ENCODE measurements at places on chromosomes 4 and X. TPM values are rescaled to one million over a fixed set of nuclear protein-coding genes. Genes with fewer than 3 reads are reported as not detected.
A peak's percentile ranks its signal among the peaks of the same experiment; 100 is the strongest.

Gene SUPT20HL1
- total RNA-seq: not detected

Gene DAPP1
- total RNA-seq: 9.8 TPM

Gene PASD1
- not detected for total RNA-seq

Gene CT45A3
- total RNA-seq: not detected

Gene USP17L22
- total RNA-seq: not detected

Gene SOWAHB
- total RNA-seq: 3.3 TPM

Gene TIGD4
- not detected for total RNA-seq

Gene PLP1
- 0.49 TPM for total RNA-seq

Gene SPANXC
- not detected for total RNA-seq

GRCh38 chr4:48654015-48654664 is 125.9 kb downstream of the FRYL start:
- H3K27ac ChIP-seq: peak overlapping the region; percentile 69
- peak overlapping the region; percentile 11 for H3K4me3 ChIP-seq
- H3K4me1 ChIP-seq: peaks cover 22% of the 10 kb centered on the region

DNA sequence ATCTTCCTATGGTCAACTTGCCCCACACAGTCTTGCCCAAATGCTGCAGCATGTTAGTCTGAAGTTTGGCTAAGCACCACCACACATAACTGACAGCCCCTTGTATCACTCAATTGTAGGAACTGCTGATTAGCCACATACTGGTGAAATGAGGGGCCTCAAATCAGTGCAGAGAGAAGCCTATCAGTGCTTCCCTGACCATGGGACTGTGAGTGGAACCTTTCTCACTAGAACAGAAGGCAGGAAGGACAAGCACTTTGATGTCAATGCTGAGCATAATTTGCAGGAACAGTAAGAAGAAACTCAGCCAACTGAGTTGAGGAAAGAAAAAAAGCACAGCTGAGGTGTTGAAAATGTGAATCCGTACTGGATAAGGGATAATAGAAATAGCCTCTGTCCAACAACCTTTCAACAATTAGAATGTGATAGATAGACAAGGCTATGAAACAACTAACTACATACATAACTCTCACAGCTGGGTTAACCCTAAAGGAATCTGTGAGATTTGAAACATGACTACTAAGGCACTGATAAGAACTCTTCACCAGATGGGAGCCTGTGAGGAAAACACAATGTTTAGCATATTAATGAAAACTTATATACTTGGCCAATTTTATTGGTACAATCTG is 136.6 kb upstream of the SH3RF1 start:
- no peaks in the 10 kb centered on the region for H3K4me1 ChIP-seq
- no peak overlapping the region for H3K4me3 ChIP-seq
- H3K27me3 ChIP-seq: no peaks in the 10 kb centered on the region
- no peak overlapping the region for H3K27ac ChIP-seq
- no peak for DNase-seq

DNA sequence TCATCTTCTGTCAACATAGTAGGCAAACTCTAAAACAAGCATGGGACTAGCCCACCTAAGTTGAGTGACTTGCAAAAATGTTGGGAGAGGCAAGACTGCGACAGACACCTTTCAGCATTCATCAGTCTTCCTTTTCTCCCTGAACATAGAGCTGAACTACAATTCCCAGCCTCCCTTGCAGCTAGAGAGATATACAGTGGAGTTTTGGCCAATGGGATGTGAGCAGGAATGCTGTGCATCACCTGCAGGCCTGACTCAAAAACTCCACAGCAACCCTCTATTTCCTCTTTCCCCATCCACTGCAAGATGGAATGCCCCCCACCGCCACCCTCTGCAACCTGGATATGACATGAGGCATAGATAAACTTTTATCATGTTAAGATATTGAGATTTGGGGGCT is 66.5 kb downstream of the PDHA1 start:
- H3K27ac ChIP-seq: no peak overlapping the region
- no peaks in the 10 kb centered on the region for H3K4me1 ChIP-seq
- no peak for DNase-seq

GRCh38 chr4:102789317-102789717 is 28.5 kb upstream of the MANBA start:
- H3K4me1 ChIP-seq: no peaks in the 10 kb centered on the region
- H3K27me3 ChIP-seq: no peaks in the 10 kb centered on the region
- no peak overlapping the region for H3K27ac ChIP-seq
- H3K4me3 ChIP-seq: no peak overlapping the region
- H3K36me3 ChIP-seq: no peaks in the 10 kb centered on the region

- no peak for DNase-seq
- no peaks in the 10 kb centered on the region for H3K27me3 ChIP-seq
- H3K4me1 ChIP-seq: no peaks in the 10 kb centered on the region
- no peak overlapping the region for H3K27ac ChIP-seq
- peaks cover 65% of the 10 kb centered on the region for H3K36me3 ChIP-seq
These were observed 33.1 kb downstream of the GAK start for GRCh38 chr4:898869-899555.

GRCh38 chr4:65653740-65654361 is 16.4 kb downstream of the EPHA5 start:
- no peak overlapping the region for H3K27ac ChIP-seq
- no peak for DNase-seq
- H3K4me1 ChIP-seq: no peaks in the 10 kb centered on the region
- no peaks in the 10 kb centered on the region for H3K36me3 ChIP-seq
- no peaks in the 10 kb centered on the region for H3K27me3 ChIP-seq

DNA sequence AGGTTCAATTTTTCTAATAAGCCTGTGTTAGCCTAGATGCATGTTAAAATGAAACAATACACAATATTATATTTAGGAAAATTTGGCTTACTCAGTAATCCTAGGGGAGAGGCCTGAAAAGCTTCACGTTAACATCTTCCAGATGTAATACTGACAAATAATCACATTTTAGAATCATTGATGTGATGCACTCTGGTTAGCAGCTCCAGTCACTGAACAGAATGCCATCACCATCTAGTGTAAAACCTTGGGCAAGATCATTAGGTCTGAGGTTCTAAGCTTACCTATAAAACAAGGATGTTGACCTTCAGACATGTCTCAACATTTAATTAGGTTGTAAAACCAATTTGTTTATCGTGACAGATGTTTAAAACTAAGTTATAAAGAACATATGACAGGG is 1704.8 kb downstream of the STIM2 start:
- H3K4me1 ChIP-seq: no peaks in the 10 kb centered on the region
- no peaks in the 10 kb centered on the region for H3K27me3 ChIP-seq

GRCh38 chrX:16124201-16124600 is 836 bp downstream of the GRPR start:
- H3K4me3 ChIP-seq: no peak overlapping the region
- H3K4me1 ChIP-seq: no peaks in the 10 kb centered on the region
- no peaks in the 10 kb centered on the region for H3K27me3 ChIP-seq
- no peak for DNase-seq

GRCh38 chrX:6685489-6685888 is 150.6 kb upstream of the VCX3A start:
- DNase-seq: no peak
- H3K36me3 ChIP-seq: no peaks in the 10 kb centered on the region
- H3K27ac ChIP-seq: no peak overlapping the region
- no peaks in the 10 kb centered on the region for H3K27me3 ChIP-seq
- H3K4me1 ChIP-seq: no peaks in the 10 kb centered on the region

DNA sequence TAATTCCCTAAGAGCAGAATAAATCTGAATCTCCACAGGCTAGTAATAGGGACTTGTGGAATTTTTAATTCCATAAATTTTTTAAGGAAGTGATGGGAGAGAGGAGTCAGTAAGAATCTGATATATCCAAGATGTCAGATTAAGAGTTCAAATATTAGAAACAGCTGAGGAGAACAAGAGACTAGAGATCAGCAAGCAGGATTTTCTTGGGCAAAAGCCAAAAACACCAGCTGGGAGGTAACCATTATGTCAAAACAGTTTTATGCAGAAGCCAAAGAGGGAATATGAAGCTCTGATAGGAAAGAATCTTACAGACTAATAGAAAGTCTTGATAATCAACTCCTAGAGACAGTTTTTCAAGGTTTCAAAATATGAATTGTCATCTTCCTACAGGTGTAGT is 72.2 kb upstream of the RBPJ start:
- DNase-seq: no peak
- no peak overlapping the region for H3K27ac ChIP-seq
- H3K4me3 ChIP-seq: no peak overlapping the region
- peaks cover 3% of the 10 kb centered on the region for H3K4me1 ChIP-seq
- no peaks in the 10 kb centered on the region for H3K36me3 ChIP-seq

GRCh38 chrX:70066646-70067045 is 4.4 kb downstream of the OTUD6A start:
- H3K4me3 ChIP-seq: no peak overlapping the region
- no peak for DNase-seq
- H3K27ac ChIP-seq: no peak overlapping the region
- H3K36me3 ChIP-seq: no peaks in the 10 kb centered on the region
- no peaks in the 10 kb centered on the region for H3K27me3 ChIP-seq

DNA sequence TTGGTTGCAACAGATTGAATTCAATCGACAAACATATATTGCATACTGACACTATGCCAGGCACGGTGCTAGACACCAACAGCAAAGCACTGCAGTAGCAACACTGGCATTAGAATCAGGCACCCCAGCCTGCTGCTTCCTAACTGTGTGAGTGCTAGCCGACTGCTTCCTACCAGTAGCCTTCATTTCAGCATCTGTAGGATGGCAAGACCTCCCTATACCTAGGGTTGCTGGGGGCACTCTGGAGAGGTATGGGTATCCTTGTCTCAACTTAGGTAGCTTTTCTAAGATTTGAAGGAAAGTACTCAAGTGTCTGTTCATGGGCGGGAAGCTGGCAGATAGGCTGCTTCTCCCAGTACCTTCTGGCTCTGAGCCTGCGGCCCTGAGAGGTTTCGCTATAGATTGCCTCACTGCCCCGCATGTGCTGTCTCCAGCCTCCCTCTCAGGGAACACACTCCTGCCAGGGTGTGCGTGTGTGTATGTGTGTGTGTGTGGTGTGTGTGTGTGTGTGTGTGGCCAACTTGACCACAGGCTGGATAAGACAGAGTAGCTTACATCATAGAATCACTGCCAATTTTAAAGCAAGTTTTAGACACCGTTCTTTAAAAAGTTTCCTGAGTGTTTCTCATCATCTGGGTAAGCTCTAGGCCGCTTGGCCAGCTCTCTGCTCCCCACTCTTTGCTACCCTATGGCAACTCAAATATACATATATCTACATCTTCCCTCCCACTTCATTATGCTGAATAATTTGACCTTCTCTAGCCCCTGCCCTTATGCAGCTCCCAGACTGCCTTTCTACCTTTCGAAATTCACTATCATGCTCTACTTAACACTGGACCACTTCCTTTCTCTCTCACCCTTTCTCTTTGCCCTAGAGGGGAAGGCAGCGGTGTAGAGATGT is 97.0 kb upstream of the PJA1 start:
- H3K36me3 ChIP-seq: no peaks in the 10 kb centered on the region
- H3K4me1 ChIP-seq: no peaks in the 10 kb centered on the region
- H3K27ac ChIP-seq: no peak overlapping the region
- no peaks in the 10 kb centered on the region for H3K27me3 ChIP-seq
- DNase-seq: no peak
- H3K4me3 ChIP-seq: no peak overlapping the region

DNA sequence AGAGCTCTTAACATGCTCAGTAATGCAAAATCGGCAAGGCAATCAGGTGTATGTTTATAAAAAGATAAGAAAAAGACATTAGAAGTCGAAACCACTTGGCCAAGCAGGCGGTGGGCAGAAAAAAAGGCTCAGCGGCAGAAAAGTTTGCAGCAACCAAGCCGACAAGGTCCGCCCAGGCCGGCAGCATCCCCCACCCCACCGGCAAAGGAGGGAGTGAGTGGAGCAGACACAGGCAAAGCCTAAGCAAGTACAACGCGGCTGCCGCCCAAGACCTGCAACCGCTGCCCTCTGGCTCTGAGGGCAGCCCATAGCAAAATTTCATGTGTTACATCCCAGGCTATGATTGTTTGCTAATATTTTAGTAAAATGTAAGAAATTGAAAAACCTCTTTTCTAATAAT is 125.4 kb upstream of the ZCCHC13 start:
- H3K27ac ChIP-seq: no peak overlapping the region
- no peaks in the 10 kb centered on the region for H3K27me3 ChIP-seq
- peak; percentile 33 for DNase-seq
- no peaks in the 10 kb centered on the region for H3K4me1 ChIP-seq
- no peak overlapping the region for H3K4me3 ChIP-seq

DNA sequence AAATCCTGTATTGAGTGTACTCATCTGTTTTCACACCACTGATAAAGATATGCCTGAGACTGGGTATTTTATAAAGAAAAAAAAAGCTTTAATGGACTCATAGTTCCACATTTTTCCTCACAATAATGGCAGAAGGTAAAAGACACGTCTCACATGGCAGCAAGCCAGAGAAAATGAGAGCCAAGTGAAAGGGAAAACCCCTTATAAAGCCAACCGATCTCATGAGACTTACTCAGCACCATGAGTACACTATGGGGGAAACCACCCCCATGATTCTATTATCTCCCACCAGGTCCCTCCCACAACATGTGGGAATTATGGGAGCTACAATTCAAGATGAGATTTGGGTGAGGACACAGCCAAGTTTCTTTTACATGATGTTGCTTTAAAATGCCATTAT is 171.9 kb downstream of the GALNTL6 start:
- H3K27ac ChIP-seq: no peak overlapping the region
- H3K27me3 ChIP-seq: no peaks in the 10 kb centered on the region
- H3K4me1 ChIP-seq: no peaks in the 10 kb centered on the region
- no peak overlapping the region for H3K4me3 ChIP-seq
- no peak for DNase-seq

GRCh38 chrX:100407147-100407783 is 2.8 kb downstream of the PCDH19 start:
- H3K27me3 ChIP-seq: no peaks in the 10 kb centered on the region
- no peaks in the 10 kb centered on the region for H3K36me3 ChIP-seq
- H3K27ac ChIP-seq: no peak overlapping the region
- peaks cover 7% of the 10 kb centered on the region for H3K4me1 ChIP-seq
- no peak for DNase-seq
- H3K4me3 ChIP-seq: no peak overlapping the region

DNA sequence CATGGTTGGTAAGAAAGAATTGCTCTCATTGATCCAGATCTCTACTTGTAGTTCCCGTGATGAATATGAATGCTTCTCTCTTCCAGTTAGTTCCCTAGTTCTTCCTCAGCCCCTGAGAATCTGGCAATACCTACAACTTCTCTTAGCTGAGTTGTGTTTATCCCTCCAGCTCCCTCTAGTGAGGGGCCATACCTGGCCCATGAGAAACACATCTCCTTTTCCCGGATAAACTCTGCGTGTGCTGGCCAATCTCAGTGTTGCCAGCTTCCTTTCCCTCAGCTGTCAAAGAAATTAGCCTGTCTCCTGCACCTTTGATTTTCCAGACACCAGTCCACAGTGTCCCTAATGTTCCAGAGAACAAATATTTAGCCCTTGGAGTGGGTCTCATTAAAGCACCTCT is 5.7 kb downstream of the CBLL2 start:
- H3K4me3 ChIP-seq: no peak overlapping the region
- H3K27me3 ChIP-seq: no peaks in the 10 kb centered on the region
- H3K36me3 ChIP-seq: no peaks in the 10 kb centered on the region
- H3K4me1 ChIP-seq: no peaks in the 10 kb centered on the region
- no peak overlapping the region for H3K27ac ChIP-seq

GRCh38 chr4:40826821-40827220 is 77.1 kb downstream of the NSUN7 start:
- H3K4me1 ChIP-seq: no peaks in the 10 kb centered on the region
- no peak for DNase-seq
- H3K27me3 ChIP-seq: no peaks in the 10 kb centered on the region
- H3K36me3 ChIP-seq: peaks cover 51% of the 10 kb centered on the region

- no peaks in the 10 kb centered on the region for H3K36me3 ChIP-seq
- no peak overlapping the region for H3K27ac ChIP-seq
- no peaks in the 10 kb centered on the region for H3K4me1 ChIP-seq
- H3K27me3 ChIP-seq: no peaks in the 10 kb centered on the region
These were observed 75.7 kb downstream of the CC2D2A start for GRCh38 chr4:15545371-15545770.
